ENCODE measurements at places on chromosomes 3 and 15.

DNA sequence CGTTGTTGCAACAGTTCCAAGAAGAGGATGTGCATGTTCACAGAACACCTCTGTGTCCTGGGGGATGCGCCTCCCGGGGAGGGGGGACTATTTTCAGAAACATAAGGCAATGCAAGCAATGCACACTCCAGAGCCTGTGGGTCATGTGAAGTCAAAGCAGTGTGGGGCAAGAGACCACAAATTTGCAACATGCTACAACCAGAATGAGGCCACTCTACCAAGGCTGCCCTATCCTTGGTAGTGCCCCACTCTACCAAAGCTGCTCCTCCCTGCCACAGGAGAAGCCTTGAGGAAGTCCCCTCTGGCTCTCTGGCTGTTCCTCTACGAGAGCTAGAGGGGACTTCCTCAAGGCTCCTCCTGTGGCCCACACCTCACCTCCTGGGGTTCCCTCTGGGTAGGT is 8.4 kb upstream of the NR2C2 start:
- no peak for DNase-seq

GRCh38 chr3:168828014-168828413 is 732.3 kb upstream of the GOLIM4 start:
- DNase-seq, result no peak

DNA sequence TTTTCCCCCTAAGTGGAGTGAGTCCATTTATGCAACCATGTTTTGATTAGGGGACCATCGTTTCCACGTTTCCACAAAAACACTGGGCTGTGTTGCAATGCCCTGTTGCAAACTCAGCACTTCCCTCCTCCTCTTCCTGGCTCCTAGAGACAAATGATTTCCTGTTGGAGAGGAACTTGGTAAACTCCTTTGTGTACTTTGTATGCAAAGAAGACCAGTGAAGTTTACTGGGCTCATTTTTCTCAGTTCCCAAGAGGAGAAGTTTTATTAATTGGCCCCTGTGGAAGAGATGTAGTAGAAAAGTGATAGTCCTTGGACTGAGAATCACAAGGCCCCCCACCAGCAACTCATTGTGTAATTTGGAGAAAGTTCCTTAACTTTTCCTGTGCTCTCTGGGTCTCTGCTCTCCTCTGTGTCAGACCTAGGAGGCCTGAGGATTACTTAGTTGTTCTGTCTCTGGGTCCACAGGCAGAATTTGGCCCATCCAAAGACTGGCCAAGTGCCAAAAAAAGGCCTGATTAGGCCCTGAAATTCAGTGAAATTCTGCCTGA is 95.0 kb downstream of the ATG7 start:
- peak; percentile 62 for DNase-seq

DNA sequence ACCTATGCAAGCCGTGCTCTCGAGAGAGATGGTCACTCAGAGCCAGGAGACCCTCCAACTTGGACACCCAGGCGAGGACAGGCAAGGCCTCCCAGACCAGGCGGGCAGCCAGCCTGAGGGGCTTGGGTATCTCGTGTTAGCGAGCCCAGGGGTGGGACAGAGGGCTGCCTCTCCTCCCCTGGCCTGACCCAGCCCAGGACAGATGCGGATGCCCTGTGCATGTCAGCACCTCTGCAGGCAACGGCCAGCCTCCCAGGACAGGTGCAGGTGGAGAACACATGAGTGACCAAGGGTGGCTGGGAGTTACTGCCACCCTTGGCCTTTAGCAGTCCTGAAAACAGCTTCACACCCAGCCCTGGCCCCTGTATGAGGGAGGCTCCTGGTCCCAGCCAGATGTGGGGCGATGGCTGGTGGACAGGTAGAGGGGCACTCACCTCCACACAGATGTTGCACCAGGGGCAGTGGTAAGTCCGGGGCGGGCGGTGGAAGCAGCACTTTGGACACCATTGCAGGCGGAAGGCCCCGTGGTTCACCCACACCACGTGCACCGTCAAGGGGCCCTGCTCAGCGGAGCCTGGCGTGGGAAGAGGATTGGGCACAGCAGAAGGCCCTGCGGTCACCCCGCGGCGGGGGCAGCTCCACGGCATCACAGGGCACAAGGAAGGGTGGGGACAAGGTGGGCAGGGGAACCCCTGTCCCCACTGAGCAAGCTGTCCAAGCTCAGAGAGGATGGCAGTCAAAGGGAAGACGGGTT is 2.1 kb downstream of the ZDHHC19 start:
- no peak for DNase-seq

DNA sequence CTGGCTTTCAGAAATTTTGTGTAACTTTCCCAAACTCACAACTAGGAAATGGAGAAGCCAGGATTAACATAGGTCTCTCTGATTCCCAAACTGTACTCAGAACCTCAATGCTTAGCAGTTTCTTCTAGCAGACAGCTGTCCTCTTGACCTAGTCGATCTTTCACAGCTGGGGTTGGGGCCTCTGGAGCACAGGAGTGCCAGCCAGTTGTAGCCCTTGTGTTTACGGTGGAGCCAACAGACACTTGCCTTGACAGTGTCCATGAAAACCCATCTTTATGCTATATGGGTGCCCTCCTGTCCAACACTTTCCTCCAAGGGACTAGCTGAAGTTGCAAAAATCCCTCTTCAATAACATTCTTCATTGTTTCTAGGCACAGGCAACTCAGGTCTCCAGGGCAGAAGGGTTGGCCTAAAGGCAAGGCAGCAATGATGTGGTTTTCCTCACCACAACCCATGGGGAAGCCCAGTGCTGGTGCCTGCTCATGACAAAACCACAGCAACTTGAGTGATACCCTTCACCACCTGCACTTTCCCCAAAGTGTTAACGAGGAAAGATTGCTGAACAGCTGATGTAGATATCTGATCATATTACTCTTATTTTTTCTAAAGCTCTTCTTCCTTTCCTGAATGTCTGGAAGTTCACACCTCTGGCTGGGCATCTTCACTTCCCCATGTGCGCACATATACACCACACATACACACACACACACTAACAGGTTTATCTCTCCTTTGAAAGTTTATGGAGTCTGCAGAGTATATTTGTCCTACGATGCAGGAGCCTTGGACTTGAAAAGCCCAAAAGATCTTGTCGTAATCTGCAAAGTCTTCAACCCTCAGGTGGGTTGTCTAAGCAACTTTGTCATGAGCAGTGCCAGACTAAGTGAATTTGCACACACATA is 11.0 kb upstream of the KNG1 start:
- DNase-seq, result no peak

- DNase-seq, result no peak
These were observed 401.2 kb upstream of the NR2F2 start for GRCh38 chr15:95929232-95929846.

GRCh38 chr15:27833974-27834373 is 265.1 kb downstream of the OCA2 start:
- DNase-seq, result no peak

DNA sequence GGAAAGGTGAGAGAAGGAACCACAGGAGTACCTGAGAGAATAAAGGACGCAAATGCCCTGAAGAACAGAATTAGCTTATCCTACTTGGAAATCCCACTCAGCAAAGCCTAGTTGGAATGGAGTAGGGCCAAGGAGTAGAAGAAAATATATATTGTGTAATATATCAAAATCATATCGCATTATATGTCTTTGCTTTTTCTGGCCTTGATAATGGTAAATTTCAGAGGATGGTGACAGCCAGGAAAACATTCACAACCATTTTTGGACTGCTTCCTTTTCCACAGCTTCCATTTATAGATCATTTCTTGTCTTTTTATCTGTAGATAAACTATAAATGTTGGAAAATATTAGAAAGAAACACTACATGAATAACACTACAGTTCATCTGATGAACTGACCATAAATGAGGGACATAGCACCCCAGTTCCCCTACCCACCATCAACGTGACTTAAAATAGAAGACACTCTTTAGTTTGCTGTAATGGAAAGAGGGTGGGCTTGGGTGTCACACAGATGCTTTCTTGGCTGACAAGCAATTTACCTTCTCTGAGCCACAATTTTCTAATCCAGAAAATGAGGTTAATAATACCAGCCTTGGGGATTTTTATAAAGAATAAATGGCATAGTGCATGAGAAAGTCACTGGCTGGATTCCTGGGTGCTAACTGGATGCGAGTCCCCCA is 569.6 kb downstream of the NTRK3 start:
- DNase-seq, result no peak

- no peak for DNase-seq
These were observed 1.2 kb downstream of the GPR176 start for GRCh38 chr15:39918688-39919385.

GRCh38 chr15:92395098-92395635 is 1.5 kb downstream of the ST8SIA2 start:
- no peak for DNase-seq

- DNase-seq, result no peak
These were observed 361.1 kb upstream of the CDIN1 start for GRCh38 chr15:36218322-36218721.

DNA sequence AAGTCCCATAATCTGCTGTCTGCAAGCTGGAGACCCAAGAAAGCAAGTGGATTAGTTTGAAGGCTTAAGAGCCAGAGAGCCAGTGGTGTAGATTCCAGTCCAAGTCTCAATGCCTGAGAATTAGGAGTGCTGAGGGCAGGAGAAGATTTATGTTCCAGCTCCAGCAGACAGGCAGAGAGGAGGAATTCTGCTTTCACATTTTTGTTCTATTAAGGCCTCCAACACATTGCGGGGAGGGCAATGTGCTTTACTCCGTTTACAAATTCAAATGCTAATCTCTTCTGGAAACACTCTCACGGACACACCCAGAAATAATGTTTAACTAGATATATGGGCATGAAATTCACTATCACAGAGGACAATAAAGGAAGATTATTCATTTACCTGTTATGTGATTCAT is 54.0 kb downstream of the DPH6 start:
- no peak for DNase-seq

- no peak for DNase-seq
These were observed 833 bp upstream of the SLC22A13 start for GRCh38 chr3:38264779-38265178.

GRCh38 chr3:14458434-14459275 is 56.2 kb downstream of the SLC6A6 start:
- no peak for DNase-seq

DNA sequence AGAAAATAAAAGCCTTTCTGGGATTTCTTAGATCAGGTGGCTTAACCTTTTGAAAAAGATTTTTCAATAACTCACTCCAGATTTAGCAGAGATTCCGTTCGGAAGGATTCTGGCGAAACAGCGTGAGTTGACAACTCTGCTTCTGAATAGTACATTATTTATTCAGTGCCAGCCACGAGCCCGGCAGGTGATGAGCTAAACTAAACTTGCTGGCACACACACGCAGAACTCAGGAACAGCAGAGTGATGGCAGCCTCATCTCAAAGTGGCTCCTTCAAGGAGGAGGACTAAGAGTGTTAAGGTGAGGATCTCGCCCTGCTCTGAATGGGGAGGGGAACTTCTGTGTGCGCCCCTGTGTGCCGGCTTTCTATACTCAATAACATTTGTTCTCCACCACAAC is 114.3 kb downstream of the FAM43A start:
- DNase-seq, result no peak

- no peak for DNase-seq
These were observed 106.6 kb downstream of the PIK3R4 start for GRCh38 chr3:130640027-130640426.

DNA sequence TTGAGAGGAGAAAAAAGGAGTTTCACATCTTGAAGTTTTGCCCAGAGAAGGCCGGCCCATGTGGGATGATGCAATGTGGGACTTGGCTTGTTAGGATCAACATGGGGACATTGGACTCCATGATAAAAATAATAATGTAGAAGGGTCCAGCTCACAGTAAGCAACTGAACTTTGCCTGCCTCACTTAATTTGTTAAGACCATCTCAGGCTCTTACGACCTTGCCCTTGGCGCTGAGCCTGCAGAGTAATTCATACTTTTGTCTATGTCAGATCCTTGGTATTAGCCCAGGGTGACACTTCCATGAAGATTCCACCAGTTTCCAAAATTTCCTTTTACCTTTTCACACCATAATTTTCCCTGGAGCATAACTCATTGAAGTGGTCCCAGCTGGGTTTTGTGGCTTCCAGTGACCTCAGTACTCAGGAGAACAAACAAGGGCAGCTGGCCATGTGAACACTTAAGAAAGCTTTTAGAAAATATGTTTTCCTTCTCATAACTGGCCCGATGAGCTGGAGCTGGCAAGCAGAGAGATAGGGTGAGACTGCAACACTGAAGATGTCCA is 315.4 kb upstream of the RASGRP1 start:
- no peak for DNase-seq

DNA sequence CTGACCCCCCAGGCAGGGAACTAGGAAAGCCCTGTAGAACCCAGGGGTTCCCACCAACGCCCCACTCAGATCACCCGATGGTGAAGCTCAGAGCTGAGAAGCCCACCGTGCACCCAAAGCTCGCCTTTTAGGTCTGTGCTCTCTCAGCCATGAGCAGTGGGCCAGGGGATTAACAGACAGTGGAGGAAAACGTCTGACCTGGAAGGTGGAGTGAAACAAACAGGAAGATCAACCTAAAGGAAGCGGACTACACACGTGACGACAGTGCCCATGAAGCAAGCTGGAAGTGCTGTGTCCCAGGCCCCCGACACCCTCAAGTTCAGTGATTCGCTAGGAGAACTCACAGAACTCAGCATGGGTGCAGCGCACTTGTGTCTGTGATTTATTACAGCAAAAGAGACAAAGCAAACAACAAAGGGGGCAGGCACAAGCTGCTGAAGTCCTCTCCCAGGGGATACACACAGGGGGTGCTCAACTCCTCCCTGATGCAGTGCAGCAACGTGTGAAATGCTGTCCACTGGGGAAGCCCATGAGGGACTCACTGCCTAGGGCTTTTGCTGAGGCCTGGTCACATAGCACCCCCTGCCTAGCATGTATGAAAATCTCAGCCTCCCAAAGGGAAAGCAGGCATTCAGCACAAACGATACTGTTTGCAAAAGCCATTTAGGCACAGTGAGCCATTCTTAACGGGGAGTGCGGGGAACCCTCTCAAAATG is 43.5 kb downstream of the CFAP92 start:
- DNase-seq, result peak; percentile 6

DNA sequence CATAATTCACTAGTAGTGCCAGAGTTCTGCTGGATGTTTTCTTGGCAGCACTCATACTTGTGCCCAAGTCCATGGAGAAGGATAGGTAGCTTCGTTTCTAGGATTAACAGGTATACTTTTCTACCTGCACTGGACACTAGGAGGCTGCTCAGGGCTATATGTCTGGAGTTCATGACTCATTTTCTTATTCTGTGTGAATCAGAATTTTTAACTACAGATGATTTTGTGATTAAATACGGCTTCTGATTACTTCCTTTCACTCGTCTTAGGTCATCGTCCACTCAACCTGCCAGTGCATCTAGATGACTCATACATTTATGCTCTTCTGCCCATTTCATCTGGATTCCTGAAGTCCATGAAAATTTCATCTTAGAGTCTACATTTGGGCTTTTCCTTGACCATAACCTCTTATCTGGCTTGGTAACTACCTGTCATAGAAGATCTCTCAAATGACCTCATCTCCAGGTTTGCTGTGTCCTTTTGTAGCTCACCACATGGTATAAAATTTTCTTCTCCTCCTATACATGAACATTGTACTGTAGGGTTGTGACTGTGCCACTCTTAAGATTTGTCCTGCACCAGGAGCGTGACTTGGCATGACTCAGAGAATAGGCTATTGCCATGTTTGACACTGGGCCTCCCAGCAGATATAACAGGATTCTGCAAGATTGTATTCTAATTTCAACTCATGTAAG is 66.7 kb upstream of the GCSAM start:
- no peak for DNase-seq

All from midbrain (tissue), 1 donor.